ENCODE measurements at places on chromosomes 7 and 10. TPM values are rescaled to one million over a fixed set of nuclear protein-coding genes. Genes with fewer than 3 reads are reported as not detected.

- DNase-seq, result no peak
Measured at GRCh38 chr7:128934361-128935341, 3.1 kb upstream of the IRF5 start.

DNA sequence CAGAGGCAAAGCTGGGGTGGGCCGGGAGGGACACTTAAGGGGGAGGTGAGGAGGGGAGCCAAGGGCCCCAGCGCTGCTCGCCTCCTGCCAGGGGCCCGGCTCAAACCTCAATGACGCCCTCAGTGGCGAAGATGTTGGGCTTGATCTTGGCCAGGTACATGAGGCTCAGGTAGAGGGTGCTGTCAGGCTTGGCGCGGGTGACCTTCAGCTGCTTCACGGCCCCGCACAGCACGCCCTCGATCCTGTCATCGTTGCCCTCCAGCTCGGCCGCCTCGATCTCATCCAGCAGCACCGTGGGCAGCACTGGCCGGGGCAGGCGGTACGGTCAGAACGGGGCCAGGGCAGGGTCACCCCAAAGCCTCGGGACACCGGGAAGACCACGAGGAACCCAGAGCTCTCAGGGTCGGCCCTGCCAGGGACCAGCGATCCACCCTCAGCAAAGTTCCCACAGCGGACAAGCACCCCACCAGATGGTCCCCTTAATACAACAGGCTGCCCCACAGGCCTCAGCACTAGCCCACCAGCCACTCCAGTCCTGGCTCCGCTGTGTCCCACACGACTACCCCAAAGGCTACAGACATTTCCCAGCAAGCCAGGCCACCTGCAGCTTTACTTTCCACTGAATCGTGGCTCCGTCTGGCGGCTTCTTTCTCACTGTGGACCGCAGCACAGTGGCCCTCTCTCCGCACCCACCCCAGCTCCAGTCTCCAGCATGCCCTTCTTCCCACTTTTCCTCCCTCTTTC, 4.0 kb downstream of the INTS1 start:
- no peak for DNase-seq

DNA sequence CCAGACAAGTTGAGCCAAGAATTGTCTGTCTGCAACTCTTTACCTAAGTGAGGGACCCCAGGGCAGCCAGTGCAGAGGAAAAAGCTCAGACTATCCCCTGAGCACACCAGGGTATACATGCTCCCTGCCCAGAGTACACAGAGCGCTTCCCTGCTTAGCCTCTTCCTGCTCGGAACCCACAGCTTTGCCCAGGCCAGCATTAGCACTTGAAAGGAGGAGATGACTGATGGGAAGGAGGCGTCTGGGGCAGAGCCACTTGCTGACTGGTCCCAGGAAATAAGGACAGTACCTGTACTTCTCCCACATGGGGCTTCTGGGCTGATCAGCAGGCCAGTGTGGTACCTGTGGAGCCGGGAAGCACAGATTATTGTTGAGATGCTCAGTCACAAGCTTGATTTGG, 48.4 kb upstream of the TRIM8 start:
- DNase-seq, result no peak

GRCh38 chr7:68411742-68412141, 1186.5 kb upstream of the AUTS2 start:
- DNase-seq, result no peak

GRCh38 chr7:122942765-122943164, 52.7 kb downstream of the TAS2R16 start:
- no peak for DNase-seq

DNA sequence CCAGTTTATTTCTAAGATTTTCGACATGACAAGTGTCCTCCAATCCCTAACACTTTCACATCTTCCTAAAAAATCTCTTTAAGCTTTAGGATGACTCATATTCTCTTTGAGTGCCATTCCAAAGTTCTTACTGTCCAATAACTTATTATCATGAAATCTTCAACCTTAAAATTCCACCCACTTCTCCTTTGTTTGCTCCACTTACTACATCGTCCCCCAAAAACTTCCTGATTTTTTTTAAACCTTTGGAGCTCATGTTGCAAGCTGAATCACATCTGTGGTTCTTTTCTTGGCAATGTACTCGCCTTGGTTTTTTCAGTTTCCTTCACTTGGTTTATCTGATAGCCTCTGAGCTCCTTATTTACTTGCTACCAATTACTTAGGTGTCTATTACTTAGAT, 39.2 kb upstream of the JCAD start:
- DNase-seq, result no peak

GRCh38 chr7:45216181-45216580, 58.6 kb downstream of the RAMP3 start:
- no peak for DNase-seq

DNA sequence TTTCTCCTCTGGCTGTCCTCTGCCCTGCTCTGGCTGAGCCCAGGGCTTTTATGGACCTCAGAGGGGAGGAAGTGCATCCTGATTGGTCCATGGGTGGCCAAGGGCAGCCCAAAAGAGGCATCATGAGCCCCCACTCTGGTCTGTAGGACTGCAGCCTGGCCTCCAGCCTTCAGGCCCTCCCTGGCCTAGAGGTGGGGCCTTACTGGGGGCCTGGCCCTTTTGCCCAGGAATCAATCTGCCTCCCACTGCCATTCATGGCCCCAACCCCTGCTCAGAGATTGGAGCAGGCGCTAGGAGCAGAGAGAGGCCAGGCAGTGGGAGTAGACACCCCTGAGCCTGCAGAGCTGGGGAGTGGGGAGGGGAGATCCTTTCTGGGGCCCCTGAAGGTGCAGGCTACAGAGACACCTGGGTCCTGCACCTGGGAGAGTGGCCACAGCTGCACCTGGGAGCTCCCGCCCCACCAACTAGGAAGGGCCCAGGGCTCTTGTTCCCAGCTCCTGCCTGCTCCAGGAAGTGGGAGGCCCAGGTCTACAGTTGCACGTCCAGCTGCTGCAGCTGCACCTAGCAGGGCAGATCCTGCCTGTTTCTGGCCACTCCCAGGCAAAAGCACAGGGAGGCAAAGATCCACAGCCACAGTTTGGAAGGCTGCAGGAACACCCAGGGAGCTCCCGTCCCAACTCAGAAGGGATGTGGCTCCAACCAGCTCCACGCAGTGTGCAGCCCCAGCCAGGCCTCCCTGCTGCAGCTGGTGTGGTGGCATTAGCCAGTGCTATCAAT, 6.4 kb upstream of the DYNC2I1 start:
- DNase-seq, result peak; percentile 50

DNA sequence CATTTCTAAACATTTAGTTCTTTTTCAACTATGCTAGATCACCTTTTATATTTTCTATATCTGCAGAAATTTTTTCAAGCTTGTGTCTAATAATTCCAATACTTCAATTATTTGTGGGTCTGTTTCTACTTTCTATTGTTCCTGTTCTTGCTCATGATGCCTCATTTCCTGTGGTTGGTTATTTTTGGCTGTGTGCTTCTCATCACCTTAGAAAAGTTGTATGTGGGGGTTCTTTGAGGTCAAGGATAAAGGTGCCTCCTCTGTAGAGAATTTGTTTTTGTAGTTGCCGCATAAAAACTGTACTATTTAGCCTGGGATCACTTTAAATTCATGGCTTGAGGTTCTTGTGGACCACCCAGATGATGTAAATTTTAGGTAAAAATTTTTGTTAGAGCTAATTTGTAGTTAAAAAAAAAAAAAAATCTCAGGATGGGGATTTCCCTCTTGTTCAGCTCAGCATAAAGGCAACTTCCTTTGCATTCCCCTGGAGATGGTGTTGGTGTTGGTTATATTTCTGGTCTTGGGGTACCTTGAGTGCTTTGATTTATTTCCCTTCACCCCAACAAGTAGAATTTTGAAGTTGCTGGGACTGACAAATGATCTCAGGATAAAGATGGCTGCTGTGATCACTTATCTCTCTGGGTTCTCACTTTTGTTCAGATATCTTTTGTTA, 27.0 kb upstream of the JAZF1 start:
- DNase-seq, result no peak

GRCh38 chr7:142908921-142909890, 23.7 kb upstream of the TRPV6 start:
- peak; percentile 69 for DNase-seq

- DNase-seq, result peak; percentile 77
Measured at GRCh38 chr7:44073664-44074348, 8.4 kb upstream of the PGAM2 start.

DNA sequence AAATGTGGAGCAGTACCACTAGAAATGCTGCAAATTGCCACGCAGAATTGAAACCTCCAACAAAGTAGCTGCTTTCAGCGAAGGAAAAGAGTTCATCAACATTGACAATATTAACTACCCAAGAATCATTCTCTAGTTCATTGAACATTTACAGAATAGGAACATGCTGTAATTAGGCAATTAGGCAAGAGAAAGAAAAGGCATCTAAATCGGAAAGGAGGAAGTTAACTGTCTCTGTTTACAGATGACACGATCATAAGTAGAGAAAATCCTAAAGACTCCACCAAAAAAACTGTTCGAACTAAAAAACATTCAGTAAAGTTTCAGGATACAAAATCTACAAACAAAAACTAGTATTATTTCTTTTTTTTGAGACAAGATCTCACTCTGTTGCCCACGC, 8.9 kb upstream of the PKD1L1 start:
- no peak for DNase-seq

GRCh38 chr7:25454020-25454419, 225.7 kb upstream of the NPVF start:
- no peak for DNase-seq

DNA sequence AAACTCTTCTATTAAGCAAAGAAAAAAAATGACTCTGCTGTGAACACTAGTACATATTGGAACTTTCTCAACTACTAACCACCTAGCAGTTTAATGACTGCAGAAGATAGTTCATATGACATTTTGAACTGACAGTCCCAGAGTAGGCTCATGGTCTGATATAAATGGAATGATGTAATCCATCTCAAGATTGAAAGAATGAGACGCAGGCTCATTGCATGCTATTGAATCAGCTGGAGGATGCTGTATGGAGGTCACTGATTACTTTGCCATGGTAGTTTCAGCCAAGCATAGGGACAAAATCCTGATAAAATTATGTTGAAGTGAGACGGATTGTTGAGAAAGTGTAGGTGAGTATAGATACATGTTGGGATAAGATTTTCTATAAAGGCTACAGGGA, 217.6 kb upstream of the SEMA3E start:
- DNase-seq, result no peak

DNA sequence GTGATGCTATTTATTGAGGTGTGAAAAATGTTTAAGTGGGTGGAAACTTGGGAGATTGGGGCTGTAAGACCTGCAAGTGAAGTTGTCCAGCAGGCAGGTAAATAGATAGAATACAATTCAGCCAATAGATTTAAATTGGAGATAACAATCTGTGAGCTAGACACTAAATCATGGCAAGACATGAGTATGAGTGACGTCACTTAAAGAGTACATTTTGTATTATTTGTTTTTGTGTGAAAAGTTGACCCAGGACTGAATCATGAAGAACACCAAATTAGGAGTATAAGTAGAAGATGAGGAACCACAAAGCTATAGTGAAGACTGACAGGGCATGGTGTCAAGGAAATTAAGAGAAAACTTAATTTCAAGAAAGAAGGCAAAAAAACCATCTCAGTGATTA, 249.1 kb upstream of the SEMA3C start:
- DNase-seq, result no peak

- DNase-seq, result no peak
Measured at GRCh38 chr7:46173476-46174195, 252.6 kb upstream of the IGFBP3 start.

DNA sequence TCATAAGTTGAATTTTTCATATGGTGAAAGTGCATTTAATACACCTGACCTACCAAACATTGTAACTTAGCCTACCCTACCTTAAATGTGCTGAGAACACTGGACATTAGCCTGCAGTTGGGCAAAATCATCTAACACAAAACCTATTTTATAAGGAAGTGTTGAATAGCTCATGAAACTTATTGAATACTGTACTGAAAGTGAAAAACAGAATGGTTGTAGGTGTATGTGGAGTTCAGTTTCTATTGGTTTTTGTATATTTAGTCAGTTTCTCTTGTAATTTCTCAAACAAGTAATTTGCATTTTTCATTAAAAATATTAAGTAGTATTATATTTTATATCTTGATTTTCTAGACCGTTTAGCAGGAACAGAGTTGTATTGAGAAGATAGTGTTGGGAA, 15.3 kb downstream of the CCDC7 start:
- no peak for DNase-seq

DNA sequence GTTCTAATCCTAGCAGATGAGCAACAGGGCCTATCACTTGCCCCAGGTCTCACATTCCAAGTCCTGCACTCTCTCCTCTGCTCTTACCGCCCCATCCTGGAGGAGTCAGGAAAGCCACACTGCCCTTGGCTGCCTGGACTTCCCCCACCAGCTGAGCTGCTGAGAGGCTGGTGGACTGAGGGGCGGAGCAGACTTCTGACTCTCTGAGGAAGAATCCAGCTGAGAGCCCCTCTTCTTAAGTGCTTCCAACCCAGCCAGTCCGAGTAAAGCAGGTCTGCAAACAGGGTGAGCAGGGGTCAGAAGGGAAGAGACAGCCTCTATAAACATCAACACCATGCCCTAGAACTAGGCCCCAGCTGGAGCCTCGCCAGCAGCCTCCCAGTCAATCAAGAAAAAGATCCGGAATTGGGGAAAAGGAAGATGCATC, 92.4 kb upstream of the TMEM72 start:
- no peak for DNase-seq

GRCh38 chr10:123252779-123253178, 98.6 kb downstream of the BUB3 start:
- DNase-seq, result no peak

DNA sequence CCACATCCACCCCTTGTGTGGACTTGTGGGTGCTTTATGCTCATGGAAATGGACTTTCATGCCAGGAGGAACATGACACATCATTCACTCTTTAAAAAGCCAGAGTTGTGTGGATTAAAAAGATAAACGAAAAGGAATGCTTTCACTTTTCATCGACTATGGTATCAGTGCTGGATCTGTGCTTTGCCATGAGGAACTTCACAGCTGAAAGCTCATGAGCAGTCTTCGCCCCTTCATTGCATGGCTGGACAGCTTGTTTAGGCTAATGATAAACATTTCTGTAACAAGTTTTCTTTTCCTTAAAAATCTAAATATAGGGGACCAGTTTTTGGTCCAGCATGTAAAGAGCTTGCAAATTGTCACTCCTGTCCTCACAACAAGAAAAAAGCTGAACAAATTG, 173.6 kb upstream of the NPS start:
- DNase-seq, result no peak

GRCh38 chr10:8112230-8112905, 57.9 kb downstream of the GATA3 start:
- DNase-seq, result no peak

The GDF2 gene
- not detected for total RNA-seq

The ZNF804B gene
- not detected for total RNA-seq

The PTPRZ1 gene
- not detected for total RNA-seq

The ERV3-1 gene
- total RNA-seq, result 28.8 TPM

The RPEL1 gene
- not detected for total RNA-seq

The SHH gene
- total RNA-seq, result not detected

The CLDN4 gene
- not detected for total RNA-seq

The LRMDA gene
- not detected for total RNA-seq

The CCDC136 gene
- 25.9 TPM for total RNA-seq

The SFTPA1 gene
- total RNA-seq, result not detected

The KIAA1217 gene
- total RNA-seq, result not detected

All from Karpas-422 (cell line).